ENCODE measurements at places on chromosomes 6 and 20.

DNA sequence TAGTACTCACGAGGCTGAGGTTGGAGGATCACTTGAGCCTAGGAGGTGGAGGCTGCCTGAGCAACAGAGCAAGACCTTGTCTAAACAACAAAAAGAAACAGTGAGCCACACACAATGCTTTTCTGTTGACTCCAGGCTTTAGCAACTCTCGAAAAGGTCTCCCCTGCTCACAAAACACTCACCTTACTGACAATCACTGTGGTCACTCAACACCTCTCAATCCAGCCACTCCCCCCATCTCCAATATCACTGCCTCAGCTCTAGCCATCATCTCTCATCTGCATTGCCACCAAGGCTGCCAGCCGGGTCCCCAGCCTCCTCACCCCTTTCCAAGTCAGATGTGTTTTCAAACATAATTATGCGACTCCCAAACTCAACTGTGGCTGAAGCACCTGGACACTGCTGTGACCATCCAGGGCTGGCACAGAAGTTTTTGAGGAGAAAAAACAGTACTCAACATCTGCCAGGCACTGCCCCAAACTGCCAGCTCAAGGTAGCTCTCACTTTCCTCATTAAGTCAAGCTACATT is 218.0 kb upstream of the ARID1B start:
- ATAC-seq = no peak

DNA sequence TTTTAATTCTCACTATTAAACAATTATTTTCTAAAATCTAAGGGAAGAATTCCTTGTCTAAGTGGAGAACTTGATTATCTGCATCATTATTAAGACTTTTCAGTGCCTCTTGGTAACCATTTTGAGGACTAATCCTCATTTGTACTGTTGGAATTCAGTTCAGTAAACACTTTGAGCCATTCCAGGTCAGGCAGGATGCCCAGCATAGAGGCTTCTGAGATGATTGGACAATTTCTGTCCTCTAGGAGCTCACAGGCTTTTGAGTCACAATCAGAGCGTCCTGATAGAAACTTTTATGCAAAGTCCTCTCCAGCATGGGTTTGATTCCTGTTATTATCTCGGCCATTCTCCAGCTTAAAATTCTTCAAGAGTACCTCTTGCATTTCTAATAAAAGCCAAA is 1304.6 kb downstream of the EPHA7 start:
- no peak for ATAC-seq

DNA sequence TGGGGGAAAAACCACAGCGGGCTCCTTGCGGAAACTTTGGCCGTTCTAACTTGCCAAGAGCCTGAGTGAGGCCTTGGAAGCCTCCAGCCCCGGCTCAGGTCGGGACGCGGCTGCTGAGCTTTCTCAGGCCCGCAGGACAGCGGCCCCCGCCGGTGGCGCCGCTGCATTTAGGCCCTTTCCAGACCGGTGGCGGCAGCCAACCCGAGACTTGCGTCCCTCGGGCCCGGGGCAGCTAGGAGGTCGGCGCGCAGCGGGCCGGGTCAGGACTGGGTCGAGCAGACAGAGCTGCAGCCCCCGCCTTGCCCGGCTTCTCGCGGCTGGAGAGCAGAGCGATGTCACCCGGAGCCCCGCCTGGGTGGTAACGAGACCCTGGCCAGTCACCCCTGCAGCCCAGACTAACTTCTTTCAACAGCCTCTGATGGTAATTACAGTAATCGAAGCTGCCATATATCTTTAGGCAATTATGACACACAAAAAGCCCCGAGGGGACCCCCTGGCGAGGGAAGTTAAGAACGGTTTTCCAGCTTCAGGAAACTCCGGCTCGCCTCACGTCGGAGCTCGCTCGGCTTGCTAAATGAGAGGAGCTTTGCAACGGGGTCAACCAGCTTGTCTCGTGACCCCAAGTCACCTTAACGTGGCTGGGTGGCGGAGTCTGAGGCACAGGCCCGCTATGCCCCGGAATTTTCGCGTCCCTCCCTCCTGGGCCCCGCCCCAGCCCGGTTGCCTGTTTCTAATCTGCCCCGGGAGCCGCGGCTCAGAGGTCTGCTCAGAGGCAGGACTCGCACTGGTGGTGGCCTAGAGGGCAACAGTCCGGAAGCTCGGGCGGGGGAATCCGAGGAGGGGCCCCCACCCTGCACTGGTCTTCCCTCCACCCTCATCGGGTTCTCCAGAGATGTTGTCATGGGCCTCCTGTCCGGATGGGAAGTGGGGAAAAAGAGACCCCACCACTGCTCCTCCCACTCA is 3.0 kb downstream of the NR2E1 start:
- peak; percentile 42 for ATAC-seq

- ATAC-seq = no peak
Observed at GRCh38 chr20:63224412-63225081, 8.6 kb upstream of the YTHDF1 start.

DNA sequence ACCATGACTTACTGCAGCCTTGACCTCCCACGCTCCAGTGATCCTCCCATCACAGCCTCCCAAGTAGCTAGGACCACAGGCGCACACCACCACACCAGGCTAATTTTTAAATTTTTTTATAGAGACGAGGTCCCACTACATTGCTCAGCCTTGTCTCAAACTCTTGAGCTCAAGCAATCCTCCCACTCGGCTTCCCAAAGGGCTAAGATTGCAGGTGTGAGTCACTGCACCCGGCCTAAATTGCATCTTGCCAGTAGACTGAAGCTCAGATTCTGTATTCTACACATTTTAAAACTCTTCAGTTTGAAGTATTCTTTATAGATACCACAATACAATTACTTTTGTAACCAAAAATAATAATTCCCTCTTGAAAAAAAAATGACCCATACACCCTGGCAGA is 11.4 kb downstream of the NUDT3 start:
- ATAC-seq = no peak

DNA sequence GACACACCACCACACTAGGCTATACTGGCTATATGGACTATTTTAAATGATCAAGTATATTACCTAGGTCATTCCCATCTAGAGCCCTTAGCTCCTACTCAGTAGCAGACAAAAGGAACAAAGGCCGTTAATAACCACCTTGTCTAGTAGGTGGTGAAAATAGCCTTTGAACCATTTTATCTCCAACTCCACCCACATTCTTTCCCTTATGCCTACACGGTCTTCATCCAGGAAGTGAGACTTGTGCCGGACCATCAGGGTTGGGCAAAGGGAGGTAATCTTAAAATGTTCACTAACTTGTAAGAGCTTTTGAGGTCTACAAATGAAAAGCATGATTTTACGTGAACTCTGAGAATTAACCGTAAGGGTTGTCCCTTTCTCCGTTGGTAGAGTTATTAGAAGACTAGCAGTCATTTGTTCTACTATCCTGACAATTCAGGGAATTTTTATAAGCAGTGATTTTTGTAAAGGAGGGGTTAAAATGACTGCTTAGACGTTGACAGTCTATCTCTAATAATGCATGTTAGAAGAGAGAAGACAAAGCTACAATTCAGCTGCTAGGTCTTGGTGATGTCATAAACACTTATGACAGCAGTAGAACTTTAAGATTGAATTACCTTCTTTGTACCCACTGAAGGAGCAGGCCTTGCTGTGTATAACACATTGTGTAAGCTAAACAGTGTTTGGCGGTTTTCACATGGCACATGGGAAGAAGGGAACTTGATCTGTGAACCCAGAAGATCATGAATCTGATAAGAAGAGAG is 371.8 kb upstream of the JAG1 start:
- ATAC-seq = no peak

DNA sequence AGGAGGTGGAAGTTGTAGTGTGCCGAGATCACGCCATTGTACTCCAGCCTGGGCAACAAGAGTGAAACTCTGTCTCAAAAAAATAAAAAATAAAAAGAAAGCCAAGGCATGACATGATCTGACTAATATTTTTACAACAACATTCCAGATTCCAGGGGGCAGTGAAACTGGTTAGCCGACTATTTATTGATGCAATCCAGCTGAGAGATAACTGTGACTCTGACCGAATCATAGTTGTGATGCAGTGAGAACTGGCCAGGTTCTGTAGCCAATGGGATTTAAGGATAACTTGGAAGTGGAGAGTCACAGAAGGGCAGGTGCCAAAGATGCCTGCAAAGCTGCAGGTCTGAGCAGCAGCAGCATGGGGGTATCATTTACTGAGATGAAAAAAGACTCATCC is 82.9 kb upstream of the TSHZ2 start:
- no peak for ATAC-seq

DNA sequence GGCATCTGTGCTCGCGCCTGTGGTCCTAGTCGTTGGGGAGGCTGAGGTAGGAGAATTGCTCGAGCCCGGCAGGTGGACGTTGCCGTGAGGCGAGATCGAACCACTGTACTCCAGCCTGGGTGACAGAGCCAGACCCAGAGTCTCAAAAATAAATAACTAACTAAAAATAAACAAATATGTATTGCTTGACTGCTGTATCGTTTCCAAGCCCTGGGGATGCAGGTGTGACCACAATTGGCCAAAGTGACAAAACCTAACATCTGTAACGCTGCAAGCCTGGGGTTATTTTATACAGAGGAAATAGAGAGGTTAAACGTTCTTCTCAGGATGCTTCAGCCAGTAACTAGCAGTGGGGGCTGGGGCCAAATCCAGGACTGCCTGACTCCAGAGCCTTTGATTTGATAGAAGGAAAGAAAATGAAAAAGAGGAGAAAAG is 1.9 kb upstream of the SRSF3 start:
- no peak for ATAC-seq

GRCh38 chr6:19356692-19357091 is 480.5 kb upstream of the ID4 start:
- ATAC-seq = no peak

DNA sequence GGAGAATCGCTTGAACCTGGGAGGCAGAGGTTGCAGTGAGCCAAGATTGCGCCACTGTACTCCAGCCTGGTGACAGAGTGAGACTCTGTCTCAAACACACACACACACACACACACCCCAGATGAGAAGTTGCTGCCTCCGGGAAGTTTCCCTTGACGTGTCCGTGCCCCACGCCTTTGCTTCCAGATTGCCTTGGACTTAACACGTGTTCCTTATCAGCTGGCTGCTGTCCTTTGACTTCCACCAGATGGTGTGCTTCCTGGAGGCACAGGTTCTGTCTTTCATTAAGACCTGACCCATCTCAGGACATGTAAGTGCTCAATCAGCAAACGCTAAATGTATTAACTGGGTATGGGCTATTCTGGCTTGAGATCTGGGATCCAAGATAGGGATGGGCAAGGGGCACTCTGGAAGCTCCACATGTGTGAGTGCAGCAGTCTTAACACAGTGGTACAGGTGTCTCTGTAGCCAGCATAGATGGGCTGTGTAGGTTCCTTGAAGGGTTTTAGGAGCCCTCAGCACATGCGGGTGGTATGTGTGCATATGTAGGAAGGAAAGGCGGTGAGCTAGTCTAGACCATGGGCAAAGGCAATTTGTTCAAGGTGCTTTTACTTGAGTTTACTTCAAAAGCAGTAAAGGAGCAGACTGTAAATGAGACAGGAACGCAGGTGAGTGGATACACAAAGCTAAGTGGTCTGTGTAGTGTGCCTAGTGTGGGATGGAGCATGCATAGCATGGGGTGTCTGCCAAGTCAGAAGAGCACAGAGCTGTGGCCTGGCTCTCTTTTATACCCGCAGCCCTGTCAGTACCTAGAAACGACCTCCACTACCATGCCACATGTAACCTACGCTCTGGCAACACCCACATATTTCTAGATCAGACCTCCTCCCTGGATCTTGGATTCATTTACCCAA is 11.6 kb downstream of the PIGT start:
- ATAC-seq = no peak

DNA sequence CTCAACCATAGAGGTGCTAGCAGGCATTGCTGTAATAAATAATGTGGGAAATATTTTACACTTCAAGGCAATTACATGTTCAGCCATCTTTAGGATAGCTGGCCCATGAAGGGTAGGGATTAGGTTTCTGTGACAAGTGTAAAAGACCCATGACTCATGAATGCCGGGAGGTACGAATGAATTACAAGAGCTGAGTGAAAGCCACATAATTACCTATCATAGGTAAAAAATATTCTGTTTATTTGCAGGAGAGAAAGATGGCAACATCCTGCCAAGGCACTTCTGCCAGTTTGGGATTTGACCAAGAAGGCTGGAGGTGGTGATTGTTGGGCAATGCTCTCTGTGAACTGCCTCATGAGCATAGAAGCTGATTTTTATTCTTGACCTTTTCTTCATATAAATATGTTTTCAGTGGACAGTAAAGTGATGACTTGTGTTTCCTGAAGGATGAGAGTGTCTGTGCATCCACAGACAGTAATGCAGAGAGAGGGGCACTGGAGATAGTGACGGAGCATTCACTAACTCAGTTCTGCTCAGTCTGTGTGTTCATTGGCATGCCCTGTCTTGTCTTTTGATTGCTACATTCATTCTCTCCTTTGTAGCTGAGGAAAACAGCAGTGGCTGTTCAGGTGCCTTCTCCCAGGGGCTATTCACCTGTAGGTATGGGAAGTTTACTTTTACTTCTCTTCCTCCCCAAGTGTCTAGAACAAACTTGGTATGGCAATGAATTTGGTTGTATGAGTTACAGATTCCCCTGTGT is 481.1 kb downstream of the TFAP2B start:
- ATAC-seq = no peak

DNA sequence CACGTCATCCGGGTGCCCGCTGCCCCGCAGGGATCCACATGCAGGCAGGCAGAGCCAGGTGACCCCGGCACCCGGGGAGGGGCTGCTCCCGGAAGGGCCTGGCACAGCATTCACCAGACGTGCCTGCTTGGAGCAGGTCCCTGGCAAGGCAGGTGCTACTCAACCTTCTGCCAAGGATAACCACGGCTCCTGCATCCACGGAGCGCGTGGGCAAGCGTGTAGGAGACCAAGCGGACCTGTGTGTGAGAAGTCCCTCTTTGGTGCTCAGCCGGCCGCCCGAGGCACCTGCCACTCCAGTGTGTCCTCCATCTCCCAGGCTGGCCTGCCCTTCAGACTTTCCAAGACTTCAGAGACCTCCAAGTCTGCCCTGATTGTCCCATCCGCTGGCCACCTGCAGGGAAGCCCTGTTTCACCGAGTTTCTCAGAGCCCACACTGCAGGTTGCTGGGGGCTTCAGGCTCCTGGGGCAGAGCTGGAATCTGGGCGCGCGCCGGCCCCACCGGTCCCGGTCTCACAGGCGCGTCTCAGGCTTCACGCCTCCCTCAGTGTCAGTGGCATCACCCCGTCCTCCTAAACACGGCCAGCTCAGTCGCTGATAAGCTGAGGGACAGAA is 124.3 kb downstream of the DLL1 start:
- no peak for ATAC-seq

GRCh38 chr6:44559486-44560270 is 172.2 kb downstream of the CDC5L start:
- ATAC-seq = no peak

DNA sequence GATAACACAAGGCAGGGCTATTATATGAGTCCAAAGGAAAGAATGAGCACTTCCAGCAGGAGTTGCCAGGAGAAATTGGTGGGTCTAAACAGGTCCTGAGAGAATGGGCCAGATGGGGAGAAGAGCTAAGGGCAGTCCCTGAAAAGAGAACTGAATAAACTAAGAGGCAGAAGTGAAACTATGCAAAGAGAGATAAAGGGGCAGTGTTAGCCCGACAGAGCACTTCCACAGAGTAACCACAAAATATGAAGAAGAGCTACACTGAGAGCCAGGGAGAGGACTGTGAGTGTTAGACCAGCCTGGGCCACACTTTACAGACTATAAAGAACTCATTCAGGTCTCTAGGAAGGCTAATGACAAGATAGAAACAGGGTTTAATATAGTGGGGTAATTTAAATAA is 43.8 kb downstream of the RALGAPA2 start:
- ATAC-seq = no peak
